ENCODE measurements at places on chromosomes 5 and 9. TPM values are rescaled to one million over a fixed set of nuclear protein-coding genes. Genes with fewer than 3 reads are reported as not detected.
A peak's percentile ranks its signal among the peaks of the same experiment; 100 is the strongest.

DNA sequence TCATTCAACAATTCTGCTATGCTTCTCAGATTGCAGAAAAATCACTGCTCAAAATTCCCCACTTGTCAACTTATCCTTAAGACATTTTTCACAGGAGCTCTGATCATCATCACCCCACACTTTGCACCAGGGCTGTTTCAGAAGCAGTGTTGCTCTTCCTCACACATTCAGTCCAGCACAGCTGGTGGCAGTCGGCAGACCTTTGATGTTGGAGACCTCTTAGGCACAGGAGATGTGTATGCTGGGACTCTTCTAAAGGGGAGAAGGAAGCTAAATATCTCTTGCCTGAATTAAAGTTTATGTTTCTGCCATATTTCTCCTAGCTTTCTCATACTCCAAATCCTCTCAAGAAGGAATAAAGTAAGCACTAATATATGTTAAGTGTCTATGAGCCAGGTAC, 44.8 kb upstream of the SSBP2 start:
- no peak for DNase-seq

GRCh38 chr9:113682297-113682771, 193.8 kb upstream of the ZNF618 start:
- DNase-seq: peak; percentile 69

The RAB3C gene
- not detected for total RNA-seq

DNA sequence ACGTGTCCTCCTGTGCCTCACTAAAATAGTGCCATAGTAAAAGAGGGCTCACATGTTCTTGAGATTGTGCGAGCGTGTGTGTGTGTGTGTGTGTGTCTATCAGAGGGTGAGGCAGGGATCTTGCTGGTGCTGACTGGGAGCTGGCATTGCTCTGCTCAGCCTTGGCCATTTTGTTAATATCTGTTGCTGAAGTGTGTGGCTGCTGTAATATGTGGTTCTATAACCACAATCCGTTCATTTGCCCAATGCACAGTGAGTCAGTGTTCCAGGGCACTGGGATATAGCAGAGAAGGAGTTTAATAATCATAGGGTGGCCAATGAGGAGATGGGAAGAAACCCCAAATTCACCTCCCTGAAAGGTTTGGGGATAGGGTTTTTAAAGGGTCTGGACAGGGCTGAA, 61.3 kb downstream of the RASGRF2 start:
- no peak for DNase-seq

The BNC2 gene
- total RNA-seq: not detected

GRCh38 chr5:6780802-6781391, 67.7 kb downstream of the TENT4A start:
- DNase-seq: peak; percentile 62

DNA sequence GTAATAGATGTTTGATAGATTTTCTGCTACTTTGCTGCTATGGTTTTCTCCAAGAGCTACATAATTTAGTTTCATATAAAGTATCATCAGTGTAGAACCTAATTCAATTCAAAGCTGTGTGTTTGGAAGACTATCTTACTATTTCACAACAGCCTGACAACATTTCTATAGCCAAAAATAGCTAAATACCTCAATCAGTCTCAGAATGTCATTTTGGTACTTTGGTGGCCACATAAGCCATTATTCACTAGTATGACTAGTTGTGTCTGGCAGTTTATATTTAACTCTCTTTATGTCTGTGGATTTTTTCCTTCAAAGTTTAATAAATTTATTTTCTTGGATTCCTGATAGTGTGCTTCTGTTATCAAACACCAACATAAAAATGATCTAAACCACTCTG, 35.1 kb upstream of the CCDC152 start:
- DNase-seq: no peak

The TAS2R1 gene
- total RNA-seq: not detected

The LCN6 gene
- not detected for total RNA-seq

DNA sequence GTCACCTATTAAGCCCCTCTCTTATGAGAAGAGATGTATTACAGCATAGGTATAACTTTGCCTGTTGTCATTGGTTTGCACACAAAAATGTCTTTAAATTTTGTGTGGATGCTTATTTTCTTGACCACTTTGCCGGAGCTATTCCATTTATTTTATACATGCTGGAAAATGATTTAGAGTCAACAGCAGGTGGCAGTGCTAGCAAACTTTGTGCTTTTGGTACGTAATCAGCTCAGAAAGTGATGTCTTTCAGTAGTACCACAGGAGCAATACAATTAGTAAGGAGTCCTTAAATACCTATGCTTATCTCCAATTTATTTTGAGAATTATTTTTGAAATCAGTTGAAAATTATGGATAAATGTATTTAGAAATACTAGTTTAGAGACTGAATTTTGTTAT, 19.8 kb upstream of the NUDT12 start:
- DNase-seq: peak; percentile 24

DNA sequence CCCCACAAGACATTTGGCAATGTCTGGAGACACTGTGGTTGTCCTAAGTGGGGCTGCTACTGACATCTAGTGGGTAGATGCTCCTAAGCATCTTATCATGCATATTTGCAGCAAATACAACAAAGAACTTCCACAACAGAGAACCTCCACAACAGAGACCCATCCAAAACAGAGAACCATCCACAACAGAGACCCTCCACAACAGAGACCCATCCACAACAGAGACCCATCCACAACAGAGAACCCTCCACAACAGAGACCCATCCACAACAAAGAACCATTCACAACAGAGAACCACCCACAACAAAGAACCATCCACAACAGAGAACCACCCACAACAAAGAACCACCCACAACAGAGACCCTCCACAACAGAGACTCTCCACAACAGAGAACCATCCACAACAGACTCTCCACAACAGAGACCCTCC, 32.8 kb downstream of the ARPC5L start:
- DNase-seq: peak; percentile 58

GRCh38 chr5:119356612-119357188, 881 bp downstream of the TNFAIP8 start:
- no peak for DNase-seq

The EGFLAM gene
- total RNA-seq: not detected

- peak; percentile 77 for DNase-seq
Measured at GRCh38 chr9:136791516-136792276, 552 bp downstream of the TMEM141 start.

DNA sequence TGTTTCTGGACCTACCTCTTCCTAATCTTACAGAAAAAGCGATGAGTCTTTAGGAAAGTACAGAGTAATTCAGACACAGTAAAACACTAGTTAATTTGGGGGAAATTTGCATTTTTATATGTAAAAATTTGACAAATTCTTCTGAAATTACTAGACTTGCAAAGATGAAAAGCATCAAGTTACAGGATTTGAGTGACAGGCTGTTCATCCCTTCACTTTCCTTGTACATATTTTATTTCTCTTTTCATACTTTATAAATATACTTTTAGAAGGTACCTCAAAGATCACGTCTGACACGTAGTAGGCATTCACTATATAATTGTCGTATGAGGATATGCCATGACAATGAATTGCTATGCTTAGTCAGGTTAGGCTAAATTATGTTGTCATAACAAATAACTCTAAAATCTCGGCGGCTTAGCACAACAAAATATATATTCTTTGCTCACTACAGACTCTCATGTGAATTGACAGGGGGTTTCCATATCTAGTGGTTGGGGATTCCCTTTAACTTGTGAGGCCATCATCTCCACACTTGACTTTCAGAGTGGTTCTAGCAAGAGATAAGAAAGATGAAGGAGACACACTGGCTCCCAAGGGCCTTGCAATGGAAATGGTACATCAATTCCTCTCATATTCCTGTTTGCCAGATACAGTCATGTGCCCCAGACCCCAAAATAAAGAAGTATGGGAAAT, 154.1 kb upstream of the TUT7 start:
- DNase-seq: no peak

The LRRC70 gene
- total RNA-seq: 0.34 TPM

GRCh38 chr5:65418661-65419060, 63.1 kb downstream of the ADAMTS6 start:
- DNase-seq: no peak

DNA sequence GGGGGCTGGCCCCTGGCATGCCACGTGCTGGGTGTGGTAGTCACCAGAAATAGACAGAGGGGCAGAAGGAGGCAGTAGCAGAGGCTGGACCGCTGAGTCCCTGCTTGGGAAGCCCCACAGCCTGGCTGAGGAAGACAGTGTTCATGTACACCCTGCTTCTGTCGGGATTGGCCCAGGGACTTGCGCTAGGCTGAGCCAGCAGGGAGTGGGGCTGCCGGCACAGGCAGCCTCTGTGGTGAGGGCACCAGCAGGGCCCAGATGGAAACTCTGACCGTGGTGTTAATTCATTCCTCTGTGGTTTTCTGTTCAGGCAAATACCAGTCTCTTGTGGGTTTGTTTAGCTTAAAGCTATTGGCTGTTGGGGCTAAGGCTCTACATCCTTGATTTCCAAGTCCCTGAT, 108.6 kb upstream of the RAD23B start:
- DNase-seq: peak; percentile 35

GRCh38 chr9:13033959-13034693, 245.4 kb downstream of the MPDZ start:
- peak; percentile 30 for DNase-seq

GRCh38 chr5:33363537-33363936, 77.2 kb upstream of the TARS1 start:
- DNase-seq: no peak

The FCN1 gene
- not detected for total RNA-seq

DNA sequence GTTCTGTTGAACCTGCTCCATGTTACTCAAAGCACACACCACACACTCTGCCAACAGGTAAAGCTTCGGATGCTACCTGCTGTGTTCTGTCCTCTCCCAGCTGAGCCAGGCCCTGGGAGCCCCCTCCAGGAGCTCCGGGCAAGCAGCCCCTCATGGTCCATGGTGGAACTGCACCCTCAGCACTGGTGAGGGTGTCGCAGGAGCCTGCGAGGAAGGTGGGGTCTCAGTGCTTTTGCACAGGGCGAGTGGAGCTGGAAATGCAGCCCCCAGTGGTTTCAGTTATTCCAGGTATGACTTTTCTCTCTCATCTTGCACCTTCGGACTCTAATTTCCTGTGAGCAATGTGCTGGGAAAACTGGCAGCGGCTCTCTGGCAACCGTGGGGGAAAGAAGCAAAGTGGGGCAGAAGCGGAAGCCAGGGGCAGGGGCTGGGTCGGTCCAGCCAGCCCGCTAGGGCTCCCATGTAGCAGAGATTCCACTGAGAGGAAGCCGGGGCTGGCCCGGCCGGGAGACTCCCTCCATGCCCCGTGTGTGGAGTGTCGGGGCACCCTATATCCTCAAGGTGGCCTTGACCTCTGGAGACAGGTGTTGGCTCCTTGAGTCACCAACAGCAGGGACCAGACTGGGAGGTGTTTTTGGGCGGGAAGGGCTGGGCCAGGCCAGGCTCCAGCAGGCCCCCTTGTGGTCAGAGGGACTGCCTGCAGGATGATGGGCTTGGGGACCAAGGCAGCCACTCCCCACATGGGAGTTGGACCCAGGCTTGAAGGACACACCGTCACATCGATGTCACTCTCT, 75.6 kb upstream of the PRSS3 start:
- peak; percentile 54 for DNase-seq

The PAEP gene
- not detected for total RNA-seq

GRCh38 chr5:66993448-66993847, 203.2 kb downstream of the CD180 start:
- DNase-seq: no peak

GRCh38 chr9:38318759-38319495, 73.6 kb upstream of the ALDH1B1 start:
- no peak for DNase-seq

Data from activated CD8-positive, alpha-beta T cell treated with anti-CD3 and anti-CD28 coated beads for 36 hours (primary cell).